ENCODE measurements at places on chromosomes 5 and 9.

DNA sequence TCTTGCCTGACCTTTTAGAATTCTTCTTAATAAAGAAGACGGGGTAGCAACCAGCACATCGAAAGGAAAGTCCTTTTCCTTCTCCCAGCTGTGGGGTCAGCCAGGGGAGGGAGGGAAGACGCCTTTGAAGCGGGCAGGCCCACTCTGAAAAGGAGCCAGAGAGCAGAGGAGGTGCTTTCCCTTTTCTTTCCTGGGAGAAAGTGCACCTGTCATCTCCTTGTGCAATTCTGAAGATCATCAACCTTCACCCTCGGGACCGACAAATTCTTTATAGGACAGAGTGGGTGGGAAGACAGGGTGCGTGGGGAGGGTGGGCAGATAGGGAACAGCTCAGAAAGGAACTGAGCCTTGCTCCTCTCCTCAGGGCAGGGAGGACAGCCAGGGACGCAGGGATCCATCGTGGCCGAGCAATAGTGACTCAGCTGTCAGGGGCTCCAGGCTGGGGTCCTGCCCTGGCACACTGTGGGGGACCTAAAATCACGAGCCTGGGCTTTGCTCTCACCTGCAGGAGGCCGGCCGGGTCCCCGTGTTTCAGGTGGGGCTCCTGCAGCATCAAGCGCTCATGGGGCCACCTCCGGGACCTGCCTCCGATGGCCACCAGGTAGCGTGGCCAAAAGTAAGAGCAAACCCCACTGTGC is 141.0 kb downstream of the OLFM1 start:
- no peak for DNase-seq

DNA sequence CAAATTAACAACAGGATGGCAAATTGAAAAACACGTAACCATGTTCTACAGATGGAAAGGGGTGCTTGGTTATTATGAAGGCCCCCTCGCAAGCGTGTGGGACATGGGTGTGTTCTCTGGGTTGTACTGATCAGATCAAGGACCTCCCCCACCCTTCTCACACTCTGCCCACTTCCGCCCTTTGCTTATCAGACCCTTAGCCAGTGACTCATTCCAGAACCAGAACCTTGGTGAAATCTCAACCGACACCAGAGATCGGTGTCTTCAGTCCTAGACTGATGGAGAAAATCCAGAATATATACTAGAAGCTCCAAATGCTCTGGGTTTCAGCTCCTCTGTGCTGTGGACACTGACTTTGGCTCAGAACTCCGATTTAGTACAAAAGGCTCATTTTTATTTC is 64.9 kb downstream of the PTTG1 start:
- no peak for DNase-seq

GRCh38 chr5:157923765-157924164 is 64.8 kb upstream of the CLINT1 start:
- DNase-seq = no peak

GRCh38 chr5:142278627-142279026 is 46.2 kb downstream of the SPRY4 start:
- no peak for DNase-seq

GRCh38 chr9:22354699-22355384 is 91.8 kb upstream of the DMRTA1 start:
- DNase-seq = no peak

DNA sequence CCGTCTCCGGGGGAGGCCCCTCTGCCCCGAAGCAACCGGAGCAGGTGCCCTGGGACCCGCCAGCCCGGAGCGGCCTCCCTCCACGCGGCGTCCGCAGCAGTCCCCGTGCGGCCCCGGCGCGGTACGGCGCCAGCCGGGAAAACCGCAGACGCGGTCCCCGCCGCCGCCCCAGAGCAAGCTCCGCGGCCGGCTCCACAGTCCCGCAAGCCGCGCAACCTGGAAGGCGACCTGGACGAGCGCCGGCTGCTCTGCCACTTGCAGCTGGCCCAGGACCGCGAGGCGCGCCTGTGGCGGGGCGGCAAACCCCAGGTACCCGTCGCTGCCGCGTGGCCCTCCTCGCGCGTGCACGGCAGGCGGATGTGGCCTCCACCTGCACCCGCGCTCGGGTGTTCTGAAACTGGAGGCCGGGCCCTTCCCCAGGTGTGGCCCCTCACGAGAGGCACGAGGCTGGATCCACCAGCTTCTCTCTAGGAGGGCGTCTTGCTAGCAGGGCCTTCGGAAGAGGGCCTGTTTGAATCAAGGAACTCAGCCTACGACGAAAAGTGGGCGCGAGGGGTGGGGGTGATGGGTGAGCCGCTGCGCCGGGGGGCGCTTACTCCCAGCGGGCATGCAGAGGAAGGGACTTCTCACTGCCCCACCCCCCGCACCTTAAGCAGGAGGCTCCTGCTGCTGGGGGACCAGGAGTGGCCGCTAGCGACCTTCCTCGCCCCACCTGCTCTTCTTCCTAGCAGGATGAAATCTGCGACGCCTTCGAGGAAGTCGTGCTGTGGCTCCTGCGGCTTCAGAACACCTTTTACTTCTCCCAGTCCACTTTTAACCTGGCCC is 602 bp downstream of the CCNI2 start:
- peak; percentile 59 for DNase-seq

GRCh38 chr9:23850242-23850689 is 24.2 kb upstream of the ELAVL2 start:
- DNase-seq = no peak

GRCh38 chr9:124003636-124004349 is 7.8 kb upstream of the LHX2 start:
- DNase-seq = no peak

- no peak for DNase-seq
Measured at GRCh38 chr5:60687927-60688720, 11.8 kb downstream of the DEPDC1B start.

- no peak for DNase-seq
Measured at GRCh38 chr9:75457474-75458011, 369.2 kb downstream of the OSTF1 start.

DNA sequence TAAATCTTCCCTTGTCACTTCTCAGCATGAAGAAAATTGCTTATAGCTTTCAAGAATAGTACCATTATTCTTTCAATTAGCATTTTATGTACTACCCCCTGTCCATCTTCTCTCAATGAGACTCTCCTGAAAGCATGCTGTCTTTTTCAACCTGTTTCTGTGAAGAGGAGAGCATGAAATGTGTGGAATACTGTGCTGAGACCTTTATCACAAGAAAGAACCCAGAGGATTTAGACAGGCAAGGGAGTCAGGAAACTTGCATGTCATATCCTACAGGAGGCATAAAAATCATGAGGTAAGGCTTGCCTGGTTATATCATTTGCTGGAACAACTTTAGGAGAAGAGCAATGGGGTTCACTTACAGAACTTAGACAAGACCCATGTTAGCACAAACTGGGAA is 56.7 kb upstream of the LPAR1 start:
- DNase-seq = no peak

- DNase-seq = no peak
Measured at GRCh38 chr5:75450069-75450468, 61.4 kb downstream of the CERT1 start.

DNA sequence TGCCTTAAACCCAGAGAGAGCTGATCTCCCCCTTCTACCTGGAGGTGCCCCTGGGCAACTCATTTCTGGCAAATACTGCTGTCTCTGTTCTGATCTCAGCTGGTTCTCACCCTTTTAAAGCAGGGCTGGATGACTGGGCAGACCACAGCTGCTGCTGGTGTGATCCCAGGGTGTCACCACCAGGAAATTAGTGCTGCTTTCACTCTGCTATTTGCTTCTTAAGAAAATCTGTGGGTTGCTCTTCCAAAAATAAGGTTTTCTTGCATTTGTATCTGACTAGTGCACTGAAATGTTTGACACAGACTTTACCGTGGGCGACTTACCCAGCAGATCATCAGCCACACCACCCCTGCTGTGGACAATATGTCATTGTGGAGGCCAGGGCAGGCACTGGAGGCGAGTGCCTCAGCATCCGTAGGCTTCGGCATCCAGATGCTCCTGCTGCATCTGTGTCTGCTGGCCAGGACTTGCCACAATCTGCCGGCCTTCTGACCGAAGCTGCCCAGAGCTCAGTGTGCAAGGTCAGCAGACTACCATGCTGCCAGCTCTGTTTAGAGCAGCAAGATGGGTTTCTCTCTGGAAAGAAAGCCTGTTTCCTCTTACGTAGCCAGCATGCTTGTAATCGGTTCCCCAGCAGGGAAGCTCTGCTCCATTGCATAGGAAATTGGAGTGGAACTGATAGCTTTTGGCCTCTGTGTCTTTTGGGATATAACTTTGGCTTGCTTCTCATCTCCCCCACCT is 13.6 kb downstream of the ARHGAP26 start:
- no peak for DNase-seq

DNA sequence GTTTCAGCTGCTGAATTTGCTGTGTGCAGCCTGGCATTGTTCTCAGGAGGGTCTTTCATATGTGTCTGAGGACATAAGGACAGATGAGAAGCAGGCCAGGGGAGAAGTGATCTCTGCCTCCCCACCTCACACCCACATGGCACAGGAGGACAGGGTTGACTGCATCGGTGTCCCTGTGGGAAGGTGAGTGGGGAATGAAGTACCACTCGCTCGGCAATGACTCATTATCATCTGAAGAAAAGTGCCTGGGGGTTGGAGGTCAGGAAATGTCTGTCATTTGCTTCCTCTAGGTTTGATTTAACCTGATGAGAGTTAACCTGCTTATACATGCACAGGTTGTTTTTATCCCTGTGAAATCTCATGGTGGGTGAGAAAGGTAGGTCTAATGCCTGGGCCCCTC is 195.0 kb downstream of the GADD45G start:
- no peak for DNase-seq

- DNase-seq = no peak
Measured at GRCh38 chr5:94832685-94833084, 214.2 kb downstream of the SLF1 start.

DNA sequence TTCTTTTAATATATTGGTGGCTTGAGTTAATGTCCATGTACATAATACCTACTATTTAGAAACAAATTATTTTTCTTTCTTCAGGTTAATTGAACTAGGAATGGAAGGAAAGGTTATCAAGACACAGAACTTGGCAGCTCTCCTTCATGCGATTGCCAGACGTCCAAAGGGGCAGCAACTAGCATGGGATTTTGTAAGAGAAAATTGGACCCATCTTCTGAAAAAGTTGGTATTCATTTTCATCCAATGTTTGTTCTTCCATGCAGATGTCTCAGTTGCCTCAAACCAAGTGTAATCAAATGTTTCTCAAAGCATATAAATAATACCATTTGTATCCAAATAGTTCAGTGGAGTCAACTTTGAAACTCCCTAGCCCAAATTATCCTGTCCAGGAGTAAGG is 22.6 kb upstream of the LNPEP start:
- DNase-seq = no peak

DNA sequence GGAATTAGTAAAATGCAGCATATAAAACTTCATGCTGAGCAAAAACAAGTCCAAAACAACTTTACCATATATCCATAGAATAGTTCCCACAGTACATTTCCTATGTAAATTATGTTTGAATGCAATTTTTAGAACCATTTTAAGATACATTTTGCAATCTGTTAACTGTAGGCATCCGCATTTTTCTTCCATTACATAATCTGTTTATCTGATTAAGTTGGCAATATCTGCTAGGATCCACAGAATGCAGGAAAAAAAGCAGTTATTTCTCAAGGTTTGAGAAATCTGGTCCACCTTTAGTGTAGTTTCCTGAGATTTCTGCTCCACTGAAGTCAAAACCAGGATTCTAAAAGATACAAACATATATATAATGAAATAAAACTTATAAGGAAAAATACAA is 6.2 kb downstream of the NUDCD2 start:
- no peak for DNase-seq

DNA sequence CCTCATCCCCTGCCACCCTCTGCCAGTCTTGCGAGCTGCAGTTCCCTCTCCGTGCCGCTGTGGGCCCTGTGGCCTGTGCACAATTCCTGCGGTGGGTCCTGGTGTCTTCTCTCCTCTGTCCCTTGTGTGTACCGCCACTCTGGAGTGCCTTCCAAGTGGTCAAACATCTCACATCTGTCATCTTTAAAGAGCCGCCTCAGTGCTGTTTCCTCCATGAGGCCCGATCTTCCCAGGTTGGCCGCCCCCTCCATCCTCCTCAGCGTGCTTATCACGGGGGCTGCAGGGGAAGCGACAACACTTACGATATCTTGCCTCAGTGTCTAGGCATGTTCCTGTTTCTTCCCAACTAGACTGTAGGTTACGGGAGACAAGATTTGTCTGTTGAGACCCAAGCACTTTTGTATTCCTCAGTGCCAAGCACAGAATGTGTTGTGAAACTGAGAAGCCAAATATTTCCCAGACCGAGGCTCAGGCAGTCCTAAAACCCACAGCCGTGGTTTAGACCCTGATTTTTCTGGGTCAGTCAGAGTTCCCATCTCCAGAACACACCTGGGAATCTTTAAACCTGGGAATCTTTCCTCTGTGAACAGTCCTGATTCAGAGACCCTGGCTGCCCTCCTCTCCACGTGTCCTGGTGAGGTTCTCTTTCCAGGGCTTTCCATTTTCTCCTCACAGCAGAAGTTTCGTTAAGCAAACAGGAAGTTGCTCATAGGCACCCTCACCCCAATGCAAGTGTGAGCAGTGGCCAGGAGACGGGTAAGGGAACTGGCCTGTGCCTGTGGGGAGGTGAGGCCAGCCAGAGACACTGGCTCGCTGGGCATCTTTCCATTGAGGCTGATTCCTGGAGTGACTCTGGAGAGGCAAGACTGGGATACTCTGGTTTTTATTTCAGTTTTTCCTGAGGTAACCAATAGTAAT is 28.8 kb downstream of the SLC46A2 start:
- DNase-seq = no peak

DNA sequence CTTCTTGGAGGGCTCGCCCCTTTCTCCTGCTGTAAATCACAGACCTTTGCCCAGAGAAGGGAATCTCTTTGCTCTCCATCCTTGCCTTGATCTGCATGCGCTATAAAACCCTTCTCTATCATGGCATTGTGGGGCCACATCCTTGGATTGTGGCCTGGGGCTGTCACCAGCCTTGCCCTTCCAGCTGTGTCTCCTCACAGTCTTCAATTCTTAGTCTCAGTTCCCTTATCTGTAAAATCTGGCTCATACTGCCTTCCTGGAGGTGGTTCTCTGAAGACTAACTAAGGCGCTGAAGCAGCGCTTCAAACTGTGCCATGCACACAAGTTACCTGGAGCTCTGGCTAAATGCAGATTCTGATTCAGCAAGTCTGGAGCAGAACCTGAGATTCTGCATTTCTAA is 53.4 kb upstream of the RARS1 start:
- no peak for DNase-seq

- no peak for DNase-seq
Measured at GRCh38 chr5:109250533-109251329, 159.0 kb downstream of the PJA2 start.

DNA sequence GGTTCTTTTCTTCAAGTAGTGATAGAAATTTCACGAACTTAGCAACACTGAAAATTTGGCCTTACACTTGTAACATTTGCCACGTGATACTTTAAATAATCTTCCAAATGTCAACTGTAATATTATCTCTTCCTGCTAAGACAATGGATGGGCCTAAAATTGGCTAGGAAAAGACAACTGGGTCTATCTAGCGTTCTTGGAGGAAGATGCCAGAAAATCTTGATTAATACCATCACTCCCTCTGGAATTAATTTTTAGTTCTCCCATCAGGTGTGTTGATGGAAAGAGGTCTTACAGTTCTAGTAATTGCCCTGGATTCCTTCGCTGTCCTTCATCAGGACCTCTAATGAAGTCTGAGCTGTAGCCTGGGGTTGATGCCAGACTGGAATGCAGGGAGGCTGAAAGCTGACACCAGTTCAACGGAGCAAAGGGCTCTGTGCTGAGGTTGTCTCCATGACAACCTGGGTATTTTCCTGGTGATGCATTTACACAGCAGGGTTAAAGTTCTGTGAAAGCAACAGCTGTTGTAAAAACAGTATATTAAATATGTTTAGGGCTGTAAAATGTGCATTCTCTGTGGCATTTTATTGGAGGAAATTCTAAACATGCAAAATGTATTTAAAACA is 92.3 kb downstream of the GAS1 start:
- no peak for DNase-seq
